Spleen (tissue), 13 donors: ENCODE measurements at places on chromosomes 3 and 15. TPM values are rescaled to one million over a fixed set of nuclear protein-coding genes. Genes with fewer than 3 reads are reported as not detected.

IQCF6 gene
- not detected for total RNA-seq

HYAL1 gene
- 122 TPM for total RNA-seq

CFAP100 gene
- total RNA-seq = not detected

SLC28A1 gene
- not detected for total RNA-seq

ST3GAL6 gene
- total RNA-seq = 15.7 TPM

LIPH gene
- 3.1 TPM for total RNA-seq

FBXW12 gene
- not detected for total RNA-seq

CFAP44 gene
- 9.3 TPM for total RNA-seq

CNTN4 gene
- 1.0 TPM for total RNA-seq

DNA sequence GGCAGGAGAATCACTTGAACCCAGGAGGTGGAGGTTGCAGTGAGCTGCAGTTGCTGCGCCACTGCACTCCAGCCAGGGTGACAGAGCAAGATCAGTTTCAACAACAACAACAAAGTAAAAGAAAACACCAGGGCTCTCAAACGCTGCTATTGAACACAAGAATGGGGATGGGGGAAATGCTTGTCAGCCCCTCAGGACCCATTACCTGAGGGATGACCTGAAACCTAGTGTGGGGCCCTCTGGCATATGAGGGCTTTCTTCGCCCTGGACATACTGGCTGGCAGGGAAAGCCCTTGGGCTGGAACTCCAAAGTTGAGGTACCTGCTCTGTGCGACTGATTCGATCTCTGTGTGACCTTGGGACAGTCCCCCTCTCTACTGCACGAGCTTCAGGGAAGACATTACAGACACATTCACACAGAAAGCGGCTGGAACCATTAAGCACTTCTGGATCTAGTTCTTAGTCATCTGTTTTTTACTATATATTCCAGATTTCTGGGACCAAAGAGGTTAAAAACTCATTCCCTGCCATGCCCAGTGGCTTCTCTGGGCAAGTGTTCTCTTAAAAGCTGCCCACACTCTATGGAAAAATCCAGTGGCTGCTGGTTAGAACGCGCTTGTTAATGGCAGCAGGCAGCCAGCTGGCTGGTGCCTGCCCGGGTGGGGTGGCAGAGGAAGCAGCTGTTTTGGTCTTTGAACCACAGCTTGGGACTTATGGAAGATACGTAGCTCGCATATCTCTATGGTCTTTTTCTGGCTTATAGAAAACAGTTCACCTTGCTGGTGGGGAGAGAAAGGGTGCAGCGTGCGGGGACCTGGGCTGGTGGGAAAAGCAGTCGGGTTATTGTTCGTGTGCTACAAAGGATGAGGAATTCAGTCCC is 57.2 kb downstream of the ATP1B3 start:
- H3K27me3 ChIP-seq = no peaks in the 10 kb centered on the region
- no peak overlapping the region for H3K27ac ChIP-seq
- H3K4me3 ChIP-seq = no peak overlapping the region
- no peaks in the 10 kb centered on the region for H3K4me1 ChIP-seq
- DNase-seq = no peak

GRCh38 chr3:81763001-81763400 is 1.6 kb upstream of the GBE1 start:
- peaks cover 47% of the 10 kb centered on the region for H3K4me1 ChIP-seq
- H3K36me3 ChIP-seq = no peaks in the 10 kb centered on the region
- no peaks in the 10 kb centered on the region for H3K27me3 ChIP-seq

DNA sequence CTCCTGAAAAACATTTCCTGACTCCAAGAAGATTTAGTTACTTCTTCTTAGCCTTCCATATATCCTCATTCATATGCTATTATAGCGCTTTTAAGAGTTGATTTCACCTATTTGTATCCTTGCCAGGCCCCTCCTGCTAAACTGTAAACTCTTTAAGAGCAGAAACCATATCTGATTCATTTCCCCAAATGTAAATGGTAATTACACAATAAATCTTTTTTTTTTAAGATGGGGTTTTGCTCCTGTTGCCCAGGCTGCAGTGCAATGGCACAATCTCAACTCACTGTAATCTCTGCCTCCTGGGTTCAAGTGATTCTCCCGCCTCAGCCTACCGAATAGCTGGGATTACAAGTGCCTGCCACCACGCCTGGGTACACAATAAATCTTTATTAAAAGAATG is 4.5 kb downstream of the DLEC1 start:
- H3K4me3 ChIP-seq = no peak overlapping the region
- H3K27ac ChIP-seq = no peak overlapping the region
- no peaks in the 10 kb centered on the region for H3K27me3 ChIP-seq
- no peaks in the 10 kb centered on the region for H3K36me3 ChIP-seq
- DNase-seq = no peak

DNA sequence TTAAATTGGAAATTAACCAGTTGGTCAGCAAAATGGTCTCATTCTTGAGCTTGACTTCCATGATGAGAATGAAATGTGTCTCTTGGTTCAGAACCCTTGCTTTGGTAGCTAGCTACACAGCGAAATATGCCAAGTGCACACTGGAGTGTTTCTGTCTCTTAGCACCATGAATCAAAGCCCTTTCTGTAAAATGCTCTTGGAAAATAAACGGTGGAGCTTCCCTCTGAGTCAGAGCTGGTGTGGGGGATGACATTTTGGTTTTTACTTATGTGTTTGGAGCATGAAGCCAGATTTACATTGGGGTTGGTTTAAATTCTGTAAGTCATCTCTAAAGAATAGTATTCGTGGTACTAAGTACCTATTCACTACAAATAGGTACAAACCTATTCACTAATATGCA is 85.1 kb upstream of the NANOGP8 start:
- no peaks in the 10 kb centered on the region for H3K27me3 ChIP-seq
- no peak overlapping the region for H3K27ac ChIP-seq
- no peaks in the 10 kb centered on the region for H3K36me3 ChIP-seq

DNA sequence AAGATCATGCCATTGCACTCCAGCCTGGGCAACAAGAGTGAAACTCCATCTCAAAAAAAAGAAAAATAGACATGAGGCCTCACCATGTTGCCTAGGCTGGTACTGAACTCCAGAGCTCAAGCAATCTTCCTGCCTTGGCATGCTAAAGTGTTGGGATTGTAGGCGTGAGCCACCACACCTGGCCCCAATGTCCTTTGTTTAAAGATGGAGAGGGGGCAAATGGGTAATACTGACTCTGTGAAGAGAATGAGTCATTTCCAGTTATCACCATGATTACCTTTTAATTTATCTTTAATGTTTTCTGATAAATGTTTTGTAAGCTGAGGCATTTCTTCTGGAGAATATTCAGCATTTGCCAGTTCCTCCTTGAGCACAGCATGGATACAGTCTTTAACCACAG is 2.2 kb downstream of the DYNLT2B start:
- peaks cover 24% of the 10 kb centered on the region for H3K4me1 ChIP-seq
- no peak overlapping the region for H3K4me3 ChIP-seq
- H3K27me3 ChIP-seq = no peaks in the 10 kb centered on the region
- H3K36me3 ChIP-seq = no peaks in the 10 kb centered on the region
- DNase-seq = no peak

GRCh38 chr3:183626877-183627594 is 8.4 kb upstream of the KLHL24 start:
- H3K4me3 ChIP-seq = no peak overlapping the region
- H3K27ac ChIP-seq = no peak overlapping the region
- H3K36me3 ChIP-seq = no peaks in the 10 kb centered on the region
- H3K27me3 ChIP-seq = no peaks in the 10 kb centered on the region

- no peak for DNase-seq
- no peak overlapping the region for H3K4me3 ChIP-seq
- no peaks in the 10 kb centered on the region for H3K27me3 ChIP-seq
- no peaks in the 10 kb centered on the region for H3K4me1 ChIP-seq
- H3K27ac ChIP-seq = no peak overlapping the region
- no peaks in the 10 kb centered on the region for H3K36me3 ChIP-seq
These were observed 166.2 kb downstream of the ADAMTS17 start for GRCh38 chr15:100175406-100176114.

- H3K4me1 ChIP-seq = peaks cover 35% of the 10 kb centered on the region
- no peak for DNase-seq
- peak overlapping the region; percentile 37 for H3K27ac ChIP-seq
- H3K27me3 ChIP-seq = no peaks in the 10 kb centered on the region
- H3K36me3 ChIP-seq = no peaks in the 10 kb centered on the region
These were observed 71.5 kb downstream of the FOXP1 start for GRCh38 chr3:71512000-71512399.

DNA sequence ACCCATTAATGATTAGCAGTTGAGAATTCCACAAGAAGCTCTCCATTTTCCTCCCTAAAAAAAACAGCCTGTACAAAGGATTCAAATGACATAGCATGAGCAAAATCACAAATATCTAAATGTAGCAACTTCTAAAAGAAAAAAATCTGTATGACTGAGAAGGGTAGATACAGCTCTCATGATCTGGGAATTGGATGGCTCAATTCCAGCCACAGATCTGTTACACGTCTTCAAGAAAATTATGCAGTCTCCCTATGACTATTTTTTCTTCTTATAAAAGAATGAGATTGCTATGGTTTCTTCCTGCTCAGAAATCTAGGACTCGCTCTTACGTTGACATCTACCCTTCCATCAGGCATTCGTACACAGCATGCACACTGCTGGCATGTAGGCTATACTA is 71.5 kb downstream of the PLCH1 start:
- no peak overlapping the region for H3K27ac ChIP-seq
- H3K36me3 ChIP-seq = no peaks in the 10 kb centered on the region
- H3K4me3 ChIP-seq = no peak overlapping the region
- DNase-seq = no peak

DNA sequence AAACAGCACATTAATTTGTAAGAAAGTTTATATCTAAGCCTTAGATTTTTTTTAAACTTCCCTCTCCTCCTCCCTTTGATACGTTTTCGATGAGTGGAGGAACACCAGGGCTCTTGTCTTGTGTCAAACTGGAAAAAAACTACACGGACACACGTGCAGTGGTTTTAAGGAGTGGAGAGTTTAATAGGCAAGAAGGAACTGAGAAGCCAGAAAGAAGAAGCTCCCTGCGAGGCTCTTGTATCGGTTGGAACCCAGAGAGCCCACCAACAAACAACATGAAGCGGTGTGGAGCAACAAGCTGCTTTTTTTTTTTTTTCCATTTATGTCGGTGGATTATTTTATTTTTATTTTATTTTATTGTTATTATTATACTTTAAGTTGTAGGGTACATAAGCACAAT is 18.6 kb downstream of the NDUFB4 start:
- H3K4me1 ChIP-seq = no peaks in the 10 kb centered on the region
- no peak for DNase-seq
- H3K36me3 ChIP-seq = no peaks in the 10 kb centered on the region
- H3K27ac ChIP-seq = no peak overlapping the region
- H3K4me3 ChIP-seq = no peak overlapping the region

DNA sequence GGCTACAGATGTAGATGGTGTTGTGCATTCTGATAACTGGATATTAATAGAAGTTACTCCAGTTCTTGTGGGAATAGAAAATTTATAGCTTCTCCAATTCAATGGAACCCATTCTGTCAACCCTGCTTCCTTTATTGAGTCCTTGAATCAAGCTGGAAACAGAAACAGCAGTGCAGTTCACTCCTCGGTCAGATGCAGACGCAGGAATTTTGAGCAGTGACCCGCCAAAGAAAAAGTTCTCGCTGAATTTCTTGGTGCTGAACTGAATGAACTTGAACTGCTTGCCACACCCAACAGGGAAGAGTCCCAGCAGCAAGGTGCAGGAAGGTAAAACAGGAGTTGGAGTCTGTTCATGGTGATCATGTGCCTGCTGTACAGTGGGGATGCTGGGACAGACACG is 10.3 kb downstream of the HRH1 start:
- no peaks in the 10 kb centered on the region for H3K27me3 ChIP-seq
- H3K36me3 ChIP-seq = no peaks in the 10 kb centered on the region
- no peak overlapping the region for H3K27ac ChIP-seq
- H3K4me3 ChIP-seq = no peak overlapping the region
- no peak for DNase-seq
- H3K4me1 ChIP-seq = no peaks in the 10 kb centered on the region

DNA sequence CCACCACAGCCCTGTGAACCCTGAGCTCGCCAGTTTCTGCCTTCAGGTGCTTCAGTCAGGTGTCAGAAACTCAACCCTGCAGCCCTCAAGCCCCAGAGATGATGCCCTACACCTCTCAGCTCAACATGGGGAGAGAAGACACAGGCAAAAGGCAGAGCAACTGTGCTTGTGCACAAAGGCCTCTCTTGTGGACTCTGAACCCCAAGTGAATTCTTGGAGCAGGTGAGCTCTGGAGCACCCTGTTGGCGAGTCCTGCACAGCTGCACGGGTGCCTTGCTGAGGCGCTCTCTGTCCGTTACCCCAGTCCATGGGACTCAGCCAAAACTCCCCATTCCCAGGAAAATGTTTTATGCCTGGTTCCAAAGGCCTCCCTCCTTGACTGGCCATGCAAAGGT is 197.0 kb downstream of the KLF13 start:
- H3K27ac ChIP-seq = no peak overlapping the region
- no peak for DNase-seq
- no peaks in the 10 kb centered on the region for H3K27me3 ChIP-seq
- no peaks in the 10 kb centered on the region for H3K36me3 ChIP-seq

DNA sequence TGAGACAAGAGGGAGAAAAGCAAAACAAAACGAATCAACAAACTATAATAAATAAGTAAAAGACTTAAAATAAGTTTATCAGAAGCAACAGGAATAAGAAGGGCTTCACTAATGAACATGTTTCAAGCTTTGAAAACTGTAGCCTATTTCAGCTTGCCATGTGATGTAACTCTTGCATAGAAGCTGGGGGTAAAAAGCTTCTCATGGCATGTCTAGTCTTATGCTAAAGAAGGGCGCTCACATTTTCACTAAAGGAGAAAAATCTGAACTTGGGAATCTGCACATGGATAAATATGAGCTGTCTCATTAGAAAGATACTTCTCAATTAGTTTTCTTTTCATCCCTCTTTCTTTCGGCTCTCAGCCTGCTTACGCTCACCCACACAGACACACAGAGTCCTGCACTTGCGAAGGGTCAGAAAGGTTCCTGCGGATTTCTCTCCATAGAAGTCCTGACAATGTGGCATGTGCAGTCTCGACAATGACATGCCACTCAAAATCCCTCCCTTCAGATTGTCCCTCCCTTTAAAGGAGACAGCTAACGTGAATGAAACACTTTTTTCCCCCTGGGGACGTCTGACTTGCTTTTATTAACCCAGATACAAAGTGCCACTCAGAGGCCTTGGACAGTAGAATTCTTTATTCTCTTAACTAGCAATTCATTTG is 568.9 kb upstream of the NR2F2 start:
- H3K36me3 ChIP-seq = no peaks in the 10 kb centered on the region
- no peak overlapping the region for H3K4me3 ChIP-seq
- no peaks in the 10 kb centered on the region for H3K27me3 ChIP-seq
- peak overlapping the region; percentile 14 for H3K27ac ChIP-seq
- peaks cover 4% of the 10 kb centered on the region for H3K4me1 ChIP-seq

DNA sequence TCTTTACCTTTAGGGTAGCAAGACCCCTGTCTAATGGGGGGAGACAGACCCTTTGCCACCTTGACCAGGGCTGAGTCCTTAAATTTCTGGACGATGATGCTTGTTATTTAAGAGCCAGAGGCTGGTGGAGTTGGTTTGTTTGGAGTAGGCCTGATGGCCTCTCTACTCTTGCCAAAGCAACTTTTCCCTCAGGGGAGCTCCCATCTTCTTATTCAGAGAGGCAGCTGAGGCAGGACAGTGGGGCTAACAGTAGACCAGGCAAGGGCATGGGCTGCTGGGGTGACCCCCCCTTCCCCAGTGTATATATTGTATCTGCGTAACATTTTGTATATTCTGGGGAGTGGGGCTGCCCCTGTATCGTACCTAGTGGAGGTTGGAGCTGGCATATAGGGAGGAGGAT is 10.3 kb downstream of the RPS17 start:
- H3K27ac ChIP-seq = no peak overlapping the region
- H3K4me1 ChIP-seq = peaks cover 3% of the 10 kb centered on the region
- peaks cover 13% of the 10 kb centered on the region for H3K36me3 ChIP-seq
- no peak for DNase-seq
- no peak overlapping the region for H3K4me3 ChIP-seq
